LNCaP clone FGC (cell line): ENCODE measurements at places on chromosomes 12 and 14.

DNA sequence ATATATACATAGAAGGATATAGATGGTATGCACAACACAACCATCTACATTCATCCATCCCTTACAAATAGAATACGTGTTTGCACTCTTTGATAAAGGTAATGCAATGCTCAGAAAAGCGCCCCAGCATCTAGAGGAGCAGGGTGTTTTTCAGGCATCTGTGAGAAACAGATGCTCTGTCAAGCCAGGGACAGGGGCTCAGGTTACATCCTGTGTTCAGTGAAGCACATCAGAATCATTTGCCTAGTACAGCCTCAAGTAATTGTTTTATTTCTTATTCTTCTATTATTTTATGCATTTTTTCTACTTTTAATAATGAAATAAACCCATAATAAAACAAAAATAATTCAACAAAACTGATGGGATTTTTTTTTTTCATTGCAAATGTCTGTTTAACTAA lies 50.5 kb upstream of the HIF1A start:
- DNase-seq, result no peak

DNA sequence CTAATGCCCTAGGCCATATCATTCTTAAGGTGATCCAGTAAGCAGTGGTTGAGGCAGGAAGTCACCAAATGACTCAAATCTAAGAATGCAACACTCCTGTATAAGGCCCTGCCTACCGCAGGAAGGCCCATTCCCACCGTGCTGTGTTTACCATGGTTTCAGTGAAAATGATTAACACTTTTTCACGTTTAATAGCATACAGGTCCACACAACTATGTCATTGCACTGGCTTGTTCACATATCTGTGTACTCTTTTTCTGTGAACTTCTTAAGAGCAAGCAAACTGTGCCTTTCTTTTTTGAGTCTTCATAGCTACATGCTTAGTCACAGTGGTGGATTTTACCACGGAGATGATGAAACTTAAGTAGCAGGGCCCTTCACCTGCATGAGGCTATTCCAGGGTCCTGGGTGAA lies 214.9 kb downstream of the CNTN1 start:
- DNase-seq, result no peak

DNA sequence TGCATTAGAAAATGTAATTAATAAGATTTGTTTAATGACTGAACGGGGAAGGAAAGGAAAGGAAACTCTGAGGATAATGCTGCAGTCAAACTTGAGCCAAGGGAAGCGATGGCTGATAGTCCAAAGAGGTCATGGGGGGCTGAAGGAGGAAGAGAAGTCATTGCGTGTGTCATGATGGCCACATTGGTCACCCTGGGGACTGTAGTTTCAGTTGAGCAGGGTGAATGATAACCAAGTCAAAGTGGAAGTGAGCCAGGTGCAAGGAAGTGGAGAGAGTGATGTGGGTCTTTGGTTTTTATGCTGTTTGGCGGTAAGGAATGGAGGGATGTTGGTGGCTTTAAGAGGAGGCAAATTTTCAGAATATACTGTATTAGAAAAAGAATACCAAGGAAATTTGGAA lies 21.6 kb downstream of the C12orf75 start:
- no peak for DNase-seq

DNA sequence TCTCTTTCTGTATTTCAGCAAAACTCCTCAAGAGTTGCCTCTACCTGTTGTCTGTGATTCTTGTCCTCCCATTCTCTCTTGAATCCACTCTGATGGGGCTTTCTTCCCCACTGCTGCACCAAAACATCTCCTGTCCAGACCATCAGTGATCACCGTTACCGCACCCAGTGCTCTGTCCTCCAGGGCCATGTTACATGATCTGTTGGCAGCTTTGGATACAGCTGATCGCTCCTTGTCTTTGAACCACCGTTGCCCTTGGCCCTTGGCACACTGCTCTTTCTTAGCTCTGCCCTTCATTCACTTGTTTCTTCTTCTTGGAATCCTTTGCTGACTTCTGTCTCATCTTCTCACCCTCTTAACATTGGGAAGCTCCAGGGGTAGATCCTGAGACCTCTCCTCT lies 333.7 kb upstream of the FKBP4 start:
- DNase-seq, result no peak

GRCh38 chr12:62802984-62803383 lies 132.0 kb downstream of the PPM1H start:
- no peak for DNase-seq

GRCh38 chr12:129659961-129660622 lies 243.7 kb downstream of the TMEM132D start:
- no peak for DNase-seq
